ENCODE measurements at places on chromosomes 2 and 18. TPM values are rescaled to one million over a fixed set of nuclear protein-coding genes. Genes with fewer than 3 reads are reported as not detected.
A peak's percentile ranks its signal among the peaks of the same experiment; 100 is the strongest.

Gene RNF125
- total RNA-seq, result 1.1 TPM

Gene SERPINB13
- total RNA-seq, result not detected

Gene TUBB8B
- total RNA-seq, result not detected

- no peak for DNase-seq
Observed at GRCh38 chr18:74377776-74378175, 62.1 kb downstream of the C18orf63 start.

DNA sequence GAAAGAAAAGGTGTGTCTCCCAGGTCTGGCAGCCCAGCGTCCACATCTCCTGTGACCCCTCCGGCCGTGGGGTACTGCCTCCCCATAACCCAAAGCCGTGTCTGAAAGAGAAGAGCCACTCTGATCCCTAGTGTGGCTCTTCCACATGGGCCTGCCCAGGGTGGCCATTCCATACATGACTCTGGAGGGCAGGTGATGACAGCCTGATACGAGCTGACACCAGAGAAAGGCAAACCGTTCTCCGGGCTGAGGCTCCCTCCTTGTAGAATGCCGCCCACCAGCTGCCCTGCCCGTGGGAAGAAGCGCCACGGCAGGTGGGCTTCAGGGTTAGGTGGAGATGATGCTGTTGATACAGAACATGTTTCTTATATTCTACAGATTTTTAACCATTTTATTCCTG is 451.6 kb upstream of the SALL3 start:
- DNase-seq, result no peak

- DNase-seq, result no peak
Observed at GRCh38 chr2:210540471-210540870, 15.9 kb upstream of the CPS1 start.

DNA sequence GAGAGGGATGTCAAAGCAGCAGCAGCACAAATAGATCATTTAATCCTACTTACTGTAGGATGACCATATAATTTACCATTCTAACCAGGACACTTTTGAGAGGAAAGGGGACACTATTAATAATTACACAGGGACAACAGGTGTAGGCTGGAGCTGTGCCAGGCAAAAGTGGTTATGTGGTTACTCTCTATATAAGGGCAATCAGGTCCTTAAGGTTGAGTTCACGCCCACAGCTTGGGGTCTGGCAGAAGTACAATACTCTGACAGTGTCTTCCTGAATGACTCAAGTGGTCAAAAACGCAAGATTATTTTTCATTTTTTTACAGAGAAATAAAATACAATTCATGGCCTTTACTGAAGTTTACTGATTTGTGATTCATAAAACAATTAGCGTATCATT is 2.8 kb downstream of the PREPL start:
- peak; percentile 95 for DNase-seq

Data from PC-3 (cell line).